Activated CD4-positive, alpha-beta T cell treated with anti-CD3 and anti-CD28 coated beads for 36 hours (primary cell): ENCODE measurements at places on chromosomes 2 and 18. TPM values are rescaled to one million over a fixed set of nuclear protein-coding genes. Genes with fewer than 3 reads are reported as not detected.
A peak's percentile ranks its signal among the peaks of the same experiment; 100 is the strongest.

DNA sequence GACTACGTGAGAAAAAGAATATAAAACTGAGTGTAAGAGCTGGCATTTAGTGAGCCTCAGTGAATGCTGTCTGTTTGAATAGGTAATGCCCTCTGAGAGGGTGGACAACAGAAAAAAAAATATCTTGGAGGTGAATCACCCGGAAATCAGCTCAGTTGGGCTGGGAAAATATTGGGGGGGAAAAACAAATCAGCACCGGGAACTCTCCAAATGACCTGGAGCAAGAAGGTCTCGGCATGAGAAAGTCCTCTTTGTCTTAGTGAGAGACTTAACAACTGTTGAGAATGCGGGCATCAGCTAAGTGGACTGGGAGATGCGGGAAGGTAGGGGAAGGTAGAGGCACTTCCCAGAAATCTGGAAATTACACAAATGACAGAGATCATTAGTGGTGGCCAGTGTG is 109.4 kb upstream of the POU3F3 start:
- no peak overlapping the region for H3K27ac ChIP-seq
- no peak for DNase-seq
- H3K36me3 ChIP-seq, result no peaks in the 10 kb centered on the region
- H3K4me1 ChIP-seq, result no peaks in the 10 kb centered on the region
- no peaks in the 10 kb centered on the region for H3K27me3 ChIP-seq

DNA sequence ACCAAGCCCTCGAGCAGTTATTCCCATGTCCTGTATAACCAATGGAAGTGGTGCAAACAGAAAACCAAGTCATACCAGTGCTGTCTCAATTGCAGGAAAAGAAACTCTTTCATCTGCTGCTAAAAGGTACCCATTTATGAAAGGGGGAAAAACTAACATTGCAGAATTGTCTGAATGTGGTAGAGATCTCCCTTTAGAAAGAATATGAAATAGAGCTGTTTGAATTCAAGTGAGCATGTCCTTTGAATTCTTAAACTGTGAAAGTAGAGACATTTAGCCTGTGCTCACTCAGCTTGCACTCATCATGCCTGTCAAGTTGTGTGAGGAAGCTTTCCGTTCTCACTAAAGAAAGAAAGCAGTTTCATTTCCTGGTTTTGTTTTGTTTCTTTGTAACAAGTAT is 87.4 kb downstream of the EML4 start:
- peak overlapping the region; percentile 72 for H3K27ac ChIP-seq
- H3K4me1 ChIP-seq, result peaks cover 46% of the 10 kb centered on the region
- no peak overlapping the region for H3K4me3 ChIP-seq
- H3K27me3 ChIP-seq, result no peaks in the 10 kb centered on the region

SFT2D3 gene
- total RNA-seq, result 2.8 TPM

DNA sequence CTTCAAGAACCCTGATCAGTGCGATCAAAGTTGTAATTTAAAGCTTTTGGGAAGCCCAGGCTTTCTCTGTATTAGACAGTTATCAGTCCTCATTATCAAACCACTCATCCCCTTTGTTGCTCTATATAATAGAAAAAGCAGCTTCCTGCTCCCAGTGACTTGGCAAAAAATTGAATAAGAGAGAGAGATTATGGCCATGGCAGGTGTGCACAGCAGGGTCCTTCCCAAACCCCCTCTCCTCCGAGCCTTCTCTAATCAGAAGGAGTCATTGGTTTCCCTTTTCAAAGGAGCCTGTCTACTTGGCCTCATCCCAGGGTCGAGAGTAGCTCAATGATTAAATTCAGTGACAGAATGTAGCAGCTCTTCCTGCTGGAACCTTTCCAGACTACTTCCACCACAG is 81.5 kb downstream of the SEMA4F start:
- DNase-seq, result no peak
- H3K36me3 ChIP-seq, result no peaks in the 10 kb centered on the region
- H3K4me1 ChIP-seq, result peaks cover 7% of the 10 kb centered on the region
- no peak overlapping the region for H3K4me3 ChIP-seq
- no peak overlapping the region for H3K27ac ChIP-seq

GRCh38 chr2:239285071-239285931 is 115.5 kb downstream of the HDAC4 start:
- DNase-seq, result peak; percentile 65
- peaks cover 67% of the 10 kb centered on the region for H3K4me1 ChIP-seq
- peaks cover 16% of the 10 kb centered on the region for H3K27me3 ChIP-seq
- peaks cover 2% of the 10 kb centered on the region for H3K36me3 ChIP-seq
- H3K4me3 ChIP-seq, result peak overlapping the region; percentile 63

- H3K27me3 ChIP-seq, result peaks cover 40% of the 10 kb centered on the region
- H3K4me3 ChIP-seq, result peak overlapping the region; percentile 71
- DNase-seq, result peak; percentile 24
- peaks cover 5% of the 10 kb centered on the region for H3K36me3 ChIP-seq
- no peak overlapping the region for H3K27ac ChIP-seq
Observed at GRCh38 chr18:12306752-12307700, 1.0 kb upstream of the TUBB6 start.

DNA sequence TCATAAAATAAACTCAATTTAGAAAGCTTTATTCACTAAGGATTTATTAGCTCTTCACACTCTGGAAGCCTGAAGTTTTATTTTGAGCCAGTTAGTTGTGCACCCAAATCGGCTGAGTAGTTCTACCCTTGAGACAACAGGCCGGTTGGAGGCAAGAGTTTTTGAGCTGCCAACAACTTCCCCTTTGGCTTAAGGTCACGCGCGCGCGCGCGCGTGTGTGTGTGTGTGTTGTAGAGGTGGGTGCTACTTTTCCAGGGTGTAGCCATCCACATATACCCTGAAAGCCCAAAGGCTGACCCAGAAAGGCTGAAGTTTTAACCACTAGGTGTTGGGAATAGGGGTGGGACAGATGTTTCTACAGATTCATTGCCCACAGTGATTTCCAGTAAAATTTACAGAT is 150.2 kb upstream of the LHCGR start:
- H3K4me1 ChIP-seq, result peaks cover 3% of the 10 kb centered on the region
- H3K27ac ChIP-seq, result no peak overlapping the region
- no peak for DNase-seq
- no peak overlapping the region for H3K4me3 ChIP-seq
- no peaks in the 10 kb centered on the region for H3K36me3 ChIP-seq

- peaks cover 8% of the 10 kb centered on the region for H3K4me1 ChIP-seq
- H3K4me3 ChIP-seq, result no peak overlapping the region
- no peak for DNase-seq
- H3K27me3 ChIP-seq, result peaks cover 12% of the 10 kb centered on the region
- no peak overlapping the region for H3K27ac ChIP-seq
Observed at GRCh38 chr2:30865243-30865642, 58.0 kb upstream of the CAPN13 start.

GRCh38 chr2:240300261-240300821 is 135.1 kb upstream of the GPC1 start:
- no peaks in the 10 kb centered on the region for H3K4me1 ChIP-seq
- no peaks in the 10 kb centered on the region for H3K36me3 ChIP-seq
- H3K27me3 ChIP-seq, result peaks cover 5% of the 10 kb centered on the region
- DNase-seq, result no peak
- no peak overlapping the region for H3K4me3 ChIP-seq

DNA sequence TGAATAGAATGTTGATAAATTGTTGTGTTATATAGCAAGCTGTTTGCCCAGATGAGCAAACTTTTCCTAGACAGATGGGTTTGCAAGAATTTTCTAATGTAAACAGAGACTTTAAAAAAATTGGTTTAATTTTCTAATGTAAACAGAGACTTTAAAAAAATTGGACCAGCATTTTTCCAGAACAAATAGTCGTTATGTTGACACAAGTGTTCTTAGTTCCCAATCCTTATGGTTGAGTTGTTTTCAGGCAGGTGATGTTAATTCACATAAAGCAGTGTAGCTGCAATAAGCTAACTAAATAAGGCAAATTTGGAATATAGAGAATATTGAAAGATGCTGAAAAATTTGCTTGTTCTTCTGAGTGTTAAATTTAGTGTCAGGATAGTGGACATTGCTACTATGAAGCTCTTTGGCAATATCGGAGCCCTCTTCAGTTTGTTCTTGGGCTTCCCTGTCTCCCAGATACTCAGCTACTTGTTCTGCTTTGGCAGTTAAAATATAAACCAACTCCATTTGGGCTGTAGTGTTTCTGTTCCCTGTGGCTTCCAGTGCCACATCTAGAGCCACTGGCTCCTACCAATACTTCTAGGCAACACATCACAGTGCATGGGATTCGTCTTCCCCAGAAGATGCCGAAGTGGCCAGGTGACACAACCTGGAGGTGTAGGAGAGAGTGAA is 105.7 kb downstream of the DYNAP start:
- no peaks in the 10 kb centered on the region for H3K4me1 ChIP-seq
- no peaks in the 10 kb centered on the region for H3K36me3 ChIP-seq
- no peaks in the 10 kb centered on the region for H3K27me3 ChIP-seq
- H3K4me3 ChIP-seq, result no peak overlapping the region
- no peak for DNase-seq

- no peak overlapping the region for H3K27ac ChIP-seq
- DNase-seq, result no peak
- no peaks in the 10 kb centered on the region for H3K4me1 ChIP-seq
- H3K4me3 ChIP-seq, result no peak overlapping the region
- peaks cover 5% of the 10 kb centered on the region for H3K27me3 ChIP-seq
Observed at GRCh38 chr2:158134655-158135054, 33.0 kb downstream of the UPP2 start.
